ENCODE measurements at places on chromosomes 2 and 18. TPM values are rescaled to one million over a fixed set of nuclear protein-coding genes. Genes with fewer than 3 reads are reported as not detected.

DNA sequence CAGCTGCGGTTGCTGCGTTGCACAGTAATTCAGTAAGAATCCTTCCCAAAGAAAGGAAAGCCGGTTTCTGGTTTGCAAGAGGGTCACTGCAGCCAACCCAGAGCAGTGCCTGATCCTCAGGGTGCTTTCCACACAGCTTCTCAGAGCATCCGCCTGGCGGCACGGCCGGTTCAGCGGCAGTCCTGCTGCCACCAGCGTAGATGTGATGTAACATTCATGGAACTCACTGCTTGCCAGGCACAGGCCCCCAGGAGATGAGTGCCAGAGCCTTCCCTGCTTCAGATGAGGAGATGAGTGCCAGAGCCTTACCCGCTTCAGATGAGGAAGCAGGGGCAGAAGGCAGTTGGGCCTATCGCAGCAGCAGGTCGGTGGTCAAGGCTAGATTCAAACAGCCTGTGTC is 230.2 kb downstream of the GBX2 start:
- H3K4me3 ChIP-seq, result no peak overlapping the region
- H3K27me3 ChIP-seq, result peaks cover 6% of the 10 kb centered on the region
- H3K4me1 ChIP-seq, result no peaks in the 10 kb centered on the region
- no peak for DNase-seq
- H3K27ac ChIP-seq, result no peak overlapping the region
- H3K36me3 ChIP-seq, result no peaks in the 10 kb centered on the region

DNA sequence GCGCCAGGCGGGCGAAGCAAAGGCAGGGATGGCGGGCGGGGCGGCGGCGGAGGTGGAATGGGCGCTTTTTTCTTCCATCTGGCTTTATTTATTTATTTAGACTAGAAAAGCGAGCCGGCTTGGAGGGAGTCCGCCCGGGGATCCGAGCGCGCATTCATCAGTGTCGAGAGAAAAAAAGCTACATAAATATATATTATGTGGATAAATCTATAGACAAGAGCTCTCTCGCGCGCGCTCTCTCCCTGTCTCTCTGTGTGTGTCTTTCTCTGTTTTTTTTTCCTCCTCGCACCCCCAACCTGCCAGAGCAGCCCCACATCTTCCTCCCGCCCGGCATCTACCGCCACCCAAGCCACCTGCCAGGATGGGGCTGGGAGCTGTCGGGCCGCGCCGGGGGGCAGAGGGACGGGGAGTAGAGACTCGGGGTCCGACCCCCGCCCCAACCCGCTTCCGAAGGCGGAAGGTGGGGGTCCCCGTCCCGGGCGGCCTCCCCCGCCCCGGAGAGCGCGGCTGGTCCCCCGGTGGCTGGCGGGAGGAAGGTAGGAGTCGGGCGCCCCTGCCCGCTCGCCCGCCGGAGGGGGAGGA is 972 bp upstream of the CELF4 start:
- H3K27me3 ChIP-seq, result peaks cover 67% of the 10 kb centered on the region
- no peak overlapping the region for H3K27ac ChIP-seq
- H3K4me3 ChIP-seq, result peak overlapping the region; percentile 30

DNA sequence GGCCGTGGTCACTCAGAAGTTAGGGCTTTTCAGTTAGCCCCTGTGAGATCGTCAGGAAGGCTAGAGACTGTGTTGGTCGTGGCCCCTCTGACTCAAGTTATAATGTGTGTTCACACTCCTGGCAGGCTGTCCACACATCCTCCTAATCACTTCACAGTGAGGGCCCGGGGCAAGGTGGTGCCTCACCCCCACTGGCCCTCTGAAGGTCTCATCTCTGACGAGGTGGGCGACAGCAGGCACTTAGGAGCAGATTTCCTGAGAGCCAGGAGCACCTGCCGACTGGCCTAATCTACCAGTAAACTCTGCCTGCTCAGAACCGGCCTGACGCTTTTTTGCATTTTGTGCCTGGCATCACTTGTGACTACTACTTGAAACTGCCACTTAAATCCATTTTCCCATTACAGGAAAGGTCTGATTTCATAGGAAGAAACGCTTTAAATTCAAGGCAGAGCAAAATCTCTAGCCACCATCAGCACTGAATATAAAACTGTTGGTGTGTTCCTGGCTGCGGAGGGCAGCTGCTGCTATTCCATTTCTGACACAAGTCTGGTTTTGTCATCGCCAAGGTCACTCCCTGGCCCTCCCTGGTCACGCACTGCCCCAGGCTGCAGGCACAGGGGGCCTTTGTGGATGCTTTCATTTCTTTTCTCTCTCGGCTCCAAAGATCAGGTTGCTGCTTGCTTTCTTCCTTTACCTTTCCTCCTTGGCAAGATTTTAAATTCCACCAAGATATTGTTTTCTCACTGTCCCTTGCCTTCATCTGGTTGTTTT is 48.0 kb downstream of the RAB12 start:
- no peak overlapping the region for H3K4me3 ChIP-seq
- no peaks in the 10 kb centered on the region for H3K4me1 ChIP-seq
- H3K27me3 ChIP-seq, result peaks cover 21% of the 10 kb centered on the region
- DNase-seq, result no peak

- H3K4me3 ChIP-seq, result no peak overlapping the region
- no peaks in the 10 kb centered on the region for H3K36me3 ChIP-seq
- H3K4me1 ChIP-seq, result peaks cover 16% of the 10 kb centered on the region
Observed at GRCh38 chr18:23716516-23716915, 27.3 kb downstream of the LAMA3 start.

Gene LRRTM4
- not detected for total RNA-seq

Gene TSPYL6
- not detected for total RNA-seq

DNA sequence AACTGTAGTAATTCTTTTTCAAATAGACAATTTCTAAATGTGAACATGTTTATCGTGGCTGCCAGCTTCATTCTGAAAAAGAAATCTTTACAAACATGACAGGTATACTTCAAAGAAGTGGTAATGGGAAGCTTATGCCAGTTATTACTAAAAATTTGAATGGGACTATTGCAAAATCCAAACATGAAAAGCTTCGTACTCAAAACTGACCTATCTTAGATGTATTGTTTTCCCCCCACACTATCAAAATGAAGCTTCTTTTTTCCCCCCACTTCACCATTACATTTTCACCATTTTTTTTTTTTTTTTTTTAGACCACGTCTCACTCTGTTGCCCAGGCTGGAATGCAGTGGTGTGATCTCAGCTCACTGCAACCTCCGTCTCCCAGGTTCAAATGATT is 50.4 kb upstream of the SERTAD2 start:
- peaks cover 12% of the 10 kb centered on the region for H3K4me1 ChIP-seq
- no peak for DNase-seq
- H3K27me3 ChIP-seq, result no peaks in the 10 kb centered on the region
- no peak overlapping the region for H3K4me3 ChIP-seq
- no peak overlapping the region for H3K27ac ChIP-seq
- peaks cover 21% of the 10 kb centered on the region for H3K36me3 ChIP-seq

Gene C2orf74
- 7.6 TPM for total RNA-seq

DNA sequence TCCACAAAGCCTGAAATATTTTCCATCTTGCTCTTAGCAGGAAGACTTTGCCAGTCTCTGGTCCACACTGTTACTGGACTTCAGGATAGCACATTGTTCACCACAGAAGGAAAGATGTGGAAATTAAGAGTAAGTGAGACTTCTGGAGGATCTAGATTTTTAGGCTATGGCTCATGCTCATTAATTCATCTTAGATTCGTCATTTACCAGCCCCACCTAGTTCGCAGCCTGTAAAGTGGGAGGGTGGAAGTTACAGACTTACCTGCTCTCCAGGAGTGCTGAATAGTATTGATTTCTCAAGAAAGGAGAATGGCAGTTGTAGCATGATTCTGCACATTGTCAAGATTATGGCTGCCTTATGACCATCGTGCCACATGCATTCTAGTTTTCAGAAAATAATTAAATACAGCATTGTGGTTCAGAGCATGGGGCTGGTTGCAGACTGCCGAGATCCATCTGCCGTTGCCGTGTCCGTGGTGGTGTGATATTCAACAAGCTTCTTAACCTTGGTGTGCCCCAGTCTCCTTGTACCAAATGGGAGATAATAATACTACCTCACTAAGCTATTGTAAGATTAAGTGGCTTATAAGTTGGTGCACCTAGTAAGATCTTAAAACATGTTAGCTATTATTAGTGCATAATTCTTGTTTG is 56.8 kb downstream of the RNF144A start:
- H3K27ac ChIP-seq, result no peak overlapping the region
- no peaks in the 10 kb centered on the region for H3K27me3 ChIP-seq
- no peak overlapping the region for H3K4me3 ChIP-seq
- no peak for DNase-seq

Gene ECEL1
- not detected for total RNA-seq

DNA sequence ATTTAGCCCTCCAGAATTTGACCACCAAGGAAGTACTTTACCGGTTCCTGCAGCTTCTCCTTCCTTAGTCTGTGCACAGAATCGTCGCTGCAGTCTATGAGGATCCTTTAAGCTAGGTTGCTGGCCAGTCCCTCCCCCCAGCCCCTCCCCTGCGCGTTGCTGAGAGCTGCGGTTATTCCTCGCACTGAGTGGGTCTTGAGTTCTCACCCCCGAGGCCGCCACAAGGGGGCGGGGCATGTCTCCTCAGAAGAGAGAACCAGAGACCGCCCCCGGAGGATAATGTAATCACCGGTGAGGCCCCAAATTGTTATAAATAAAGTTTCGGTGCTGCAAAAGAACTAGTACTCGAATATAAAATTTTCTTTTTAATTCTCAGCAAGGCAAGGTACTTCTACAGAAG is 1184.9 kb upstream of the CDH2 start:
- H3K27me3 ChIP-seq, result no peaks in the 10 kb centered on the region
- H3K4me1 ChIP-seq, result no peaks in the 10 kb centered on the region
- DNase-seq, result no peak
- no peaks in the 10 kb centered on the region for H3K36me3 ChIP-seq
- H3K27ac ChIP-seq, result no peak overlapping the region

Gene GREB1L
- total RNA-seq, result not detected

DNA sequence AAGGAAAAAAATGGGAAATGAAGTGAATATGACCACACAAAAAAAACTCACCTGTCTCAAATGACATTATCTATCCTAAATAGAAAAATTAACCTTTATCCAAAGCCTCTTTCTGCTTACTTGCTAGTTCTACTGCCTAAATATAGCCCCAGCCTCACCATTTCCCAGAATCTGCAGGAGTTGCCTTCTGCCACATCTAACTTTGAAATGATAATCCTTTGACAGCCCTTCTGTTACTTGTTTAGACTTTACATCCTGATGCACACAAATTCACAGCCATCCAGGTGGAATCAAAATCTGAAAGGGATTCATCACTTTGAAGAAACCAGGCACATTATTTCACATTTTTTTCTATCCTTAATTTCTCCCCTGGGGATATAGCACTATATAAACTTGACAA is 1356.2 kb upstream of the NXPH2 start:
- H3K36me3 ChIP-seq, result no peaks in the 10 kb centered on the region
- no peak for DNase-seq
- no peak overlapping the region for H3K27ac ChIP-seq

- H3K4me1 ChIP-seq, result peaks cover 44% of the 10 kb centered on the region
- H3K27ac ChIP-seq, result no peak overlapping the region
- peaks cover 2% of the 10 kb centered on the region for H3K27me3 ChIP-seq
- no peak overlapping the region for H3K4me3 ChIP-seq
Observed at GRCh38 chr18:57837917-57838548, 34.9 kb upstream of the ATP8B1 start.

Gene C1QL2
- total RNA-seq, result not detected

DNA sequence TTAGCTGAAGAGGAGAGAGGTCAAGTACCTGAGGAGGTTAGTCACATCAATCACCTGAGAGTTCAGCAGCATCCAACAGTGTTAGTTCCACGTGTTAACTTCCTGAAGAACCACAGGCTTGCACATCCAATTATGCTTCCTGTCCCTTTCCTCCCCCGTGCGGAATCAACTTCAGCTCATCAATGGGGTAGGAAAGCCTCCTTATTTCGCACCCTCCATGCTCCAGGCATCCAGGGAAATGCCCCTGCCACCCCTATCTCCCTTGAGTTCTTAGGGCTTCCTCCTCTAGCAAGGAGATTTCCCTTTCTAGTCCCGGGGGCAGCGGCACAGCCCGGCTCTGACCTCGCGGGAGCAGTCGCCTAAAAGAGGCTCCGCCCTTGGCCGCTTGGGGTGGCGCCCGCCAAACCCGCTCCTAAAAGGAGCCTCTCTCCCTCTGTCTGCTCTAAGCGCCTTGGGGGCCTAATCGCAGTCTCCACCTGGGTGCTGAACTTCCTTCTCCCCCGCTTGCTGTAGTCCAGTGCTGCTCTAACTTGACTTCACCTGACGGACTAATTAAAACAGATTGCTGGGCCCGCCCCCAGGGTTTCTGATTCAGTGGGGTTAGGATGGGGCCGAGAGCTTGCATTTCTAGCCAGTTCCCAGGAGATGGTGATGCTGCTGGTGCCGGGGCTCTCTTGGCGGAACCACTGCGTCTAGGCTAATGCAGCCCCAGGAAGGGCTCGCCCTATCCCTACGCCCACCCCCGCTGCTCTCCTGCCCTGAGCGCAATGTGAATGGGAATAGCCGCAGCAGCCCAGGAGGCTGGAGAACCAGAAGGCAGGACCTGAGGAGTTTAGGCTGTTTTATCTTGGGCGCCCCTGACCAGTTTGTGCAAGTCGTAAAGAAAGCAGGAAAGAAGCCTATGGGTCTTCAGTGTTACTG is 3.4 kb upstream of the TET3 start:
- H3K4me1 ChIP-seq, result peaks cover 58% of the 10 kb centered on the region
- DNase-seq, result peak; percentile 61
- peaks cover 7% of the 10 kb centered on the region for H3K36me3 ChIP-seq
- no peaks in the 10 kb centered on the region for H3K27me3 ChIP-seq
- peak overlapping the region; percentile 76 for H3K4me3 ChIP-seq

DNA sequence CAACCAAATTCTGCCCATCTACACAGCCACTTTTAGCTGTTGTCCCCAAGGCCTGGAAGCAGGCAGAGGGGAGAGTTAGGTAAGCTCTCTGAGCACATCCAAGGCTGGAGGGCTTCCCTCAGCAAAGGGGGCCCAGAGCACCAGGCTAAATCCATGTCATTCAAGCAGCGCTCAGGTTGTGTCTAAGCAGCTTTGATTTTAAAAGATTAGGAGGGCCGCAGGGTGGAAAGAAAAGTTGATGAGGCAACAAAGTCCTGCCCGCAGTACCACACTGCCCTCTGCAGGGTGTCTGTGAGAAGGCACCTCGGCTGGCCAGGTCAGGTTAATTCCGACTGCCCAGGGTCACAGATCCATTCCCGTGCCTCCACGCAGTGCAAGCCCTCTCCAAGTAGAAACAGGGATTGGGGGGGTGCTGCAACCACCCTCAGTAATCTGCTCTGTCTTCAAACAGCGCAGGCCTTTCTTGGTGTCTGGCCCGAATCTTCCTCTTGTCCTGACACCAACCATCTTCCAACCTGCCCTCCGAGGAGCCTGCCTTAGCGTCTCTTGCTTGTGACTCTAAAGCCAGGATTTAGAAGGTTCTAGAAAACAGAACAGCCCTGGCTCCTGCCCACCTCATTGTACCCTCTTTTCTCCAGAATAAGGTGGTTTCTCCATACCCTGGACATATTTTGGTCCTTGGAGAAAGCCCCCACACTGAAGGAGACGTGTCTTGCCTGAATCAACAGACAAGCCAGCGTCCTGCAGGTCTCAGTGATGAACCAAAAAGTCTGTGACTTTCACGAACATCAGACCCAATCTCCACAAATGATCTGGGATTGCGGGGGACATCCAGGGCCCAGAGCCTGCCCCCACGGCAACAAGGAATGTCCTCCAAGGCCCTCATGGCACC is 289.2 kb downstream of the TNS1 start:
- H3K36me3 ChIP-seq, result peaks cover 1% of the 10 kb centered on the region
- peaks cover 3% of the 10 kb centered on the region for H3K27me3 ChIP-seq
- H3K27ac ChIP-seq, result no peak overlapping the region
- peak; percentile 81 for DNase-seq
